Fibroblast of skin of left quadriceps (primary cell): ENCODE measurements at places on chromosomes 3 and 15.

DNA sequence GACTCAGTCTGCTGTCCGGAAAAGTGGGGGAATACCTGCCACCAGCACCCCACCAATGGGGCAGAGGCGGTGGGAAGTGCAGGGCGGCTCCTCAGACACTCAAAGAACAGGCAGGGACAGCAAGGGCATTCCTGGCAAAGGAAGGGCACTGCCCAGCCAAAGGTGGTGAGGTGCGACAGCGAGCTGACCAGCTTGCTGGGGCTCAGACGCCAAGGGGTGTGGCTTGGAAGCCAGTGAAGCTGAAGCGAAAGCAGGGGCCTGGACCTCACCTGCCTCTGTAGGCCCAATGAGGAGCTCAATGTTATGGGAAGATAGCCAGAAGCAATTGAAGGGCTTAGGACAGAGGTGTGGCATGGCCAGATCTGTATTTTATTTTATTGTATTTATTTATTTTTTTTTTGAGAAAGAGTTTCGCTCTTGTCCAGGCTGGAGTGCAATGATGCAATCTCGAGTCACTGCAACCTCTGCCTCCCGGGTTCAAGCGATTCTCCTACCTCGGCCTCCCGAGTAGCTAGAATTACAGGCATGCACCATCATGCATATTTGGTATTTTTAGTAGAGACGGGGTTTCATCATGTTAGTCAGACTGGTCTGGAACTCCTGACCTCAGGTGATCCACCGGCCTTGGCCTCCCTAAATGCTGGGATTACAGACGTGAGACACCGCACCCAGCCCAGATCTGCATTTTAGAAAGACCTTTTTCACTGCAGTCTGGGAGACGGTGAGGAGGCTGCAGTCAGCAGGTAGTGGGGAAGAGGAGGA, 4.4 kb upstream of the LMAN1L start:
- DNase-seq = no peak

GRCh38 chr3:46922871-46923558, 45.5 kb downstream of the PTH1R start:
- no peak for DNase-seq

GRCh38 chr3:112773864-112774263, 72.8 kb downstream of the CD200R1L start:
- DNase-seq = no peak

GRCh38 chr3:197728487-197728886, 8.2 kb downstream of the RUBCN start:
- no peak for DNase-seq

DNA sequence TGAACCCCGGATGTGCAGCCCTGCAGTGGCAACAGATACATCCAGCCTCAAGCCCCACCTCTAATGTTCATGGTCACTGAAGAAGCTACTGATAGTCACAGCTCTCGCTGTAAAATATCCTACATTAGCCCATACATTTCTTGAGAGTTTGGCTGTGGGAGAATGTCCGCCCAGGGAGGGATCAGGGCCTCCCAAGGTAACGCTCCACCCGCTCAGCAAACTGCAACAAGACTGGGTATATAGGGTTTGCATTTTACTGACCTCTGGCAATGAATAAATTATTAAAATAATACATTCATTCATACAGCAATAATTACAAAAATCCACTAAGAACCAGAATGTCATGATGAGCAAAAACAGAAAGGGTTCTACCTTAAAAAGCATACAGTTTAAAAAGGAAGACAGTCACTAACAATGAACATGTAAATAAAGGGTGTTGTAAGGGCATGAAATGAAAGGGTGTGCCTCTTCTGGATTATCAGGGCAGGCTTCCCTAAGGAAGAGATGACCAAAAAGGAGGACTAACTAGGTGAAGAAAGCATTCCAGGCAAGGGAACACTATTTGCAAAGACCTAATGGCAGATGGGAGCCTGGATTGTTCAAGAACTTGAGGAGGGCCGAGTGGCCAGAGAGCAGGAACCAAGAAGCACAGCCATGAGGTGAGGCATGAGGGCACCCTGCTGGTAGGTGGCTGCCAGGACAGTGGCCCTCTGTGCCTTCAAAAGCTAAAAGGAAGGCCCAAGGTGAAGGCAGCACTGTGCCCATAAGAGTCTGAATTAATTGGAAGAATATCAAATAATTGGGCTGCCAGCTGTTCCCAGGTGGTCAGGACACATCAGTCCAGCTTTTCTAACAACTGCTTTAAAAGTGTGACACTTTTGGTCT, 28.1 kb upstream of the CTDSPL start:
- no peak for DNase-seq

DNA sequence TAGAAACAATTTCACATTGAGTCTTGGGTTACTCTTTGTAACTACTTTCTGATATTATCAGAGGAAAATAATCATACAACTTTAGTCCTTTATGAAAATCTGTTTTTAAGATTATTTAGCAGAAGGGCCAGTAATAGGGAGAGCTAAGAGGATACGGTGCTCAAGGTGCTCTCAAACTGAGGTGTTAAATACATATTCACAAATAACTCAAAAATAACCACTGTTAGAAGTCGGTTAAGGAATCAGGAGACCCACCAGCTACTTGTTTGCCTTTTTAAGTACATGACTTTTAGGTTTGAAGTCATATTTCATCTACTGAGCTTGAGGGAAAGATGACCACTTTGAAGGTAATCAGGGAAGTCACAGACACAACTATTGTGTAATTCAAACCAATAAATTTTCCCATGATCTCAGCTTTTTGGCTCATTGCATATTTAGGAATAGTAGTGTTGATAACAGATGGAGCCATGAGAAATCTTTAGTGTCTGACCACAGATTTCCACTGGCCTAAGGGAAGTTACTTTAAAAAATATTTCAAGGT, 1.4 kb upstream of the RSRC1 start:
- DNase-seq = no peak

DNA sequence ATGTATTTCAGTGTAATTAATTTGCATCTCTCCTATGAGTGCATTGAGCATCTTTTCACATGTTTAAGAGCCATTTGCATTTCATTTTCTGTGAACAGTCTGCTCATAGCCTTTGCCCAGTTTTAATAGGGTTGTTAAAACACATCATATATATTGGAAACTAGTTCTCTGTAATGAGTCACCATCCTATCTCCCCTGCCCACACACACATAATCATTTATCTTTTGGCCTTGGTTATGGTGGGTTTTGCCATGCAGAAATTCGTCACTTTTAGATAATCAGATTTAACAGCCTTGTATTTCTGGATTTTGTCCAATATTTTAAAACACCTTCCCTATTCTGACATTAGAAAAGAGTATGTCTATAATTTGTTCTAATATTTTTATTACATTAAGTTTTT, 11.9 kb upstream of the CHRM5 start:
- no peak for DNase-seq

DNA sequence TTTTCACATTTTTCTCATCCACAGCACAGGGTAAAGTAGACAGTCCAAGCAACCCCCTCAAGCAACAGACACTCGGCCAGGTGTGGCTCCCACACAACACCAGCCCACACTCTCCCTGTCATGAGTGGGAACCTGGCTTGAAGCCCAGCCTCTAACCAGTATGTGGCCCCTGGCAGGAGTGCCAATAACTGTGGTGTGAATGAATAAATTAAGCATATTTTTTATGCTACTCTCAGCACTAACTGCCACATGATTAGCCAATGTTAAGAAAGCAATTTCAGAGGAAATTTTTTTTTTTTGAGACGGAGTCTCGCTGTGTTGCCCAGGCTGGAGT, 9.9 kb downstream of the IL17RD start:
- DNase-seq = no peak

DNA sequence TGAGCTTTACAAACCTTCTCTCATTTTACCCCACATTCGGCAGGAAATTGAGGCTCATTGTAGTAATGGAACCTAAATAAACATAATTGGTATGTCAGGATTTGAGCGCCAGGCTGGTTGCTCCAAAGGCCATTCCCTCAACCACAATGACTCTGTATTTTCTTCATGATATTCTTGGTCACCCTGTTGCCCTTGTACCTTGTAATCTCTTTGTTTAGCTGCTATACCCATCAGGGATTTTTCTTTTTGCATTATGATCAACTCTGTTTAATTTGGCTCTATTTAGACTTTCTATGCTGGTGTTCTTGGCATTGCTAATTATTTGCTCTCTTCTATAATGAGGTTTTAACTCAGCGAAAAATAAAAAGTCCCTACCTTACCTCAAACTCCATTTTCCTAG, 29.8 kb downstream of the DUOX2 start:
- DNase-seq = no peak

DNA sequence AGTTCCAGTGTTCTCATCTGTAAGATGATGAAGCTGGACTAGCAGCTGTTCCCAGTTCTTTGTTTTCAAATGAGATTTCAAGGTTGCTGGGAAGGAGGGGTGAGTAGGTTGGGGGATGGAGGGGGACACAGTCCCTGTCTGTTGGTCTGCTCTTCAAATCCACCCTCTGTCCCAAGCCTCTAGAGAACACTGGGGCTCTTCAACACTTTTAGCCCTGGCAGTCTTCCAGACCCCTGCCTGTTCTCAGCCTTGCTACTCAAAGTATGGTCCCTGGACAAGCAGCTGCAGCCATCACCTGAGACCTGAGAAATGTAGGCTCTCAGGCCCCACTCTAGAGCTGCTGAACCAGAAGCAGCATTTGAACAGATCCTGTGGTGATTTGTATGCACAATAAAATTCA, 41.3 kb downstream of the NEK11 start:
- no peak for DNase-seq

DNA sequence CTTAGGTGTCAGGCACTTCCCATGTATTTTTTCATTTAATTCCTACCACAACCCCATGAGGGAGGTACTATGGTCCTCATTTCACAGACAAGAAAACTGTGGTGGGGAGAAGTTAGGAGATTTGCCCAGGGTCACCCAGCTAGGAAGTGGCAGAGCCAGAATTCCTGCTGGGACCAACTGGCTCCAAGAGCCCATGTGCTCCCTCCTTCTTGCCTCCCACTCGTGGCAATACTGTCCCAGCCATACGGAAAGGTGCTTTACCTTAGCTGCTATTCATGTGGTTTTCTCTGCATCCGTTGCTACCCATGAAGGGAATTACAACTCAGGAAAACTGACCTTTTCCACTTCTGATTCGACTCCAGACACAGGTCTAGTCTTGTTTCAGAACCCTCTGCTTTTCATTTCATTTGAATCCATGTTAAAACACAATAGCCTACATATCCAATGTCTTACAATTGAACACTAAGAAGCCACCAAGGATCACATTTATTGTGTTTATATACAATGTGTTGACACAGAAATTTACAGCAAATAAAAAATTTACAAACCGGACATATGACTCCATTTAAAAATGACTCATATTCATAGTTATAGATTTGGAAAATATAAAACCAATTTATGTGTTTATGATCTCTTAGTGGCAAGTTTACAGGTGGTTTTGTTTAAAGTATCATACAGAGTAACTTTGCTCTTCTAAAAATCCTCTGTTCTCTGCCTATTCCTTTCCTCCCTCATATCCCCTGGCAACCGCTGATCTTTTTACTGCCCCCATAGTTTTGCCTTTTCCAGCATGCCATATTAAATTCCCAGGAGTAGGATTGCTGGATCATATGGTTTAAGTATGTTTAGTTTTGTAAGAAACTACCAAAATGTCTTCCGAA, 58.8 kb downstream of the BTD start:
- peak; percentile 59 for DNase-seq

DNA sequence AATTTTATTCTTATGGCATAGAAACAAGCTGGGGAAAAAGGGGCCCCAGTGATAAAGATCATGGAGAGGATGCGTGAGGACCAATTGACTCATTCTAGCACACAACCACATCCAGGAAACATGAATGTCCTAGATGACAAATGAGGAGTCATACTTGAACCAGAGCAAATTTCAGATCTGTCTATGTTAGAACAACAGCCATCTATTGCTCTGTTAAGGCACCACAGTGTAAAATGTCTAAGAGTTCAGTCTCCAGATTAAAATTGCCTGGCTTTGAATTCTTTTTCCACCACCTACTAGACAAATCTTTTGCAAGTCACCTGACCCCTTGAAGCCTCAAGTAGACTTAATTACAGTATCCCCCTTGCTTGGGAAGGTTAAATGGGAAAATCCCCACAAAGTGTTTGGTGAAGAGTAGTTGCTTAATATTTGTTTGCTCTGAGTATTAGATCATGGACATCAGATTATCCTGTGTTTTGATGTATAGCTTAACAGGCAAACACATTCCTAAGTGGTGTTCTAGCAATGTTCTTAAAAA, 258.7 kb upstream of the TGFBR2 start:
- peak; percentile 80 for DNase-seq

DNA sequence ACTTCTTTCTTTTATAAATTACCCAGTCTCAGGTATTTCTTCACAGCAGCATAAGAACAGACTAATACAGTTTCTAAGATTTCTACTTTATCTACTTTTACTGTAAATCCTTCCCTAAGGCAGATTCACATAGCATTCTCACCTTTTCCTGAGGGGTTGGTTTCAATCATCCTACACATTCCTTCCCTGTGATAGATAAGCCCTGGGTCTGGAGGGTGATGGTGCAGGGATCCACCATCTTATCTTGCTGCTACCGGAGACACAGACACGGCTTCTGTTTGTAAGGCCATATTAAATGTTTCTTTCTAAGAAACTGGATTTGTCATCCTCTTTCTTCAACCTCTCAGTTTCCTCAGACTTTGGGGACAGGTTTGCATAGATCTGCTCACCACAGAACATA, 6.1 kb downstream of the IQCF5 start:
- no peak for DNase-seq

DNA sequence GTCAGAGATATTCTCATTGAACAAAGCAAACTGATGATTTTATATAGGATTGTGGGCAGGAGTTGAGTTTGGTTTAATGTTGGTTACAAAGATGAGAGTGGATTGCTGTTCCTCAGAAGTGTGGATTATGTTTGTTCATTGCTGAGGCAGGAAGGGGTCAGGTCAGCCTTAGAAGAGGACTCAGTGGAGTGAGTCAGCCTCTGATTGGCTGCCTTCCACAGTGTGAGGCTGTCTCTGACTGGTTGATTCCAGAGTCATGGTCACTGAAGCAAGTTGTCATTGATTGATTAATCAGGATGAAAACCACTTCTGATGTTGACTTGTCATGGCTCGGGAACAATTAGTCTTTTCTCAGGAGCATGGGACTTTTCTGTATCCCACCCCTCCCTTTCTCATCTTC, 36.2 kb downstream of the KBTBD12 start:
- no peak for DNase-seq

- DNase-seq = peak; percentile 5
Observed at GRCh38 chr3:55826731-55827496, 339.8 kb upstream of the WNT5A start.

DNA sequence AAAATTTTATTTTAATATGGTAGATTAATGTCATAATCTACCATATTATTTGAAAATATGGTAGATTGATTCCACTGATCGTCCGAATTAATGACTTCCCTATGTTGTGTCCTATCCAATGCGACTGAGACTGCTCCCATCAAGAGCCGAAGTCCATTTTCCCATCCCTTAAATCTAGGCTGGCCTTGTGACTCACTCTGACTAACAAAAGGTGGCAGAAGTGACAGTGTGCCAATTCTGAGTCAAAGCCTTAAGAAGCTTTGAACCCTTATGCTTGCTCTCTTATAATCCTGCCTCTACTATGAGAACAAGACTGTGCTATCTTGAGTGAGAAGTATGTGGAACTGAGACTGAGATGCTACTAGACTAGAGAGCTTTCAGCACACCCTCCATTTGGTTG, 387.2 kb downstream of the ROBO1 start:
- no peak for DNase-seq
